GM20000 (cell line): ENCODE measurements at places on chromosomes 2 and 18.

DNA sequence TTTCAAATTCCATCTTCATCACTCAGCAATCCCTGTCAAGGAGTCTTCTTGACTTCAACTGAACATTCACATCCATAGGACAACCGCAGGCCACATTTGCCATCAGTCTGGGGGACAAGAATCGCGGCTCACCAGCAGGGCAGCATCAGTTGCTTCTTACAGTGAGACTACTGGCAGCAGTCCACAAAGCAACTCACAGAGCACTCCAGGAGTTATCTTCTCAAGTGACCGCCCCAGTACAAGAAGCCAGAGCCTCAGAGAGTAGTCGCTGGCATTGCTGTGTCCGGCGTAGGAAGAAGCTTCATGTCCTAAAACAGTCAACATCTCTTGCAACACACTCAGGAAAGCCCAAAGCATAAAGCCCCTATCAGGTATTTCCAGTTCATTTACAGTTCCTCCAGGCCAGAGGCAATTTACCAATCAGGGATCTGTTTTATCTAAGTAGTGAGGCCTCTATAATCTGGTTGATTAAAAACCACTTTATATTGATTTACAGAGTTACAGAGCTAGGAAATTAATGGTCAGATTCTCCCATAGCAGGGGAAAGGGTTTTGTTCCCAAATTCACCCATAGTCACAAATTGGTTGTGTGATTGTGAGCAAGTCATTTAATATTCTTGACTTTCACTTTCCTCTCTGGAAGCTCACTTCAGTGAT lies 177.3 kb downstream of the NBAS start:
- DNase-seq, result no peak

DNA sequence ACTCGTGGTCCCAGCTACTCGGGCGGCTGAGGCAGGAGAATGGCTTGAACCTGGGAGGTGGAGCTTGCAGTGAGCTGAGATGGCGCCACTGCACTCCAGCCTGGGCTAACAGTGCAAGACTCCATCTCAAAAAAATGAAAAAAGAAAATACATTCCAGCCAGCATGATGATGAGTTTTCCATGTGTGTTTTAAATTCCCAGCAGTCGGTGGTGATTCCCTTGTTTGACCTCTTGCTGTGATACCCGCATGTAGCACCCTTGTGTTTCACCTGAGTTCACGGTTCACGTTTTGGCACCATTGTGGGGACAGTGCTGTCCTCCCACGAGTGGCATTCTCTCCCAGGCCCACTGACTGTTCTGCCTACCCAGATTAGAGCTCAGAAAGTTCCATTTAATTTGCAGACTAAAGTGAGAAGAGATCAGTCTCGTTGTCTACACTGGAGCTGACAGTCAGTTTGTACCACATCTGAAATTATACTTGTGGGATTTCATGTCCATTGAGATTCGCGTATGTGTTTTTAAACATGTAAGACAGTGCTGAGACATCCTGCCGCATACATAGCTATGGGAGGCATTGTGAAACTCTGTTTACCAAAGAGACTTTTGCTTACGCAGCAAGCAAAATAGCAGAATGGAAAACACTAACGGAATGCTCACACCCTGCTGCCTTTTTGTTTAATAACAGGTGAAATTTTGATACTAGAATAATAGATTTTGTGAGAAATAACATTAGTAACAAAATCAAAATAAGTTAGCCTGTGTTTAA lies 157.1 kb downstream of the GBX2 start:
- no peak for DNase-seq

GRCh38 chr2:40248294-40248693 lies 203.6 kb downstream of the SLC8A1 start:
- DNase-seq, result no peak

DNA sequence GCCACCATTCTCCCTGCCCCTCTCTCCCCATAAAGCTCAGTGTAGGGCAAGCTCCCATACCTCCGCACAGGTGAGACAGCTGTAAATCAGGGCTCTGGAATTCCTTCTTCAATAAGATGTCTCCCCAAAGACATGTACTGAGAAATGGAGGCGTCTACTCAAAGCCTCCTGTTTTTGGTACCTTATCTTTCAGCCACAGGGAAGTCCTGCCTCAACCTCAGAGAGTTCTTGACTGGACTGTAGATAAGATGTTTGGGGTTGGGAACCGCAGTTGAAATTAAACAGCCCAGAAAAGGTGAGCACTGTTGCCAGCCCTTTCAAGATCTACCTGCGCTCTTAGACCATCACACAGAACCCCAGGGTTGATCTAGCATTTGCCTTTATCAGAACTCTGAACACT lies 1.4 kb upstream of the GALNT14 start:
- no peak for DNase-seq

DNA sequence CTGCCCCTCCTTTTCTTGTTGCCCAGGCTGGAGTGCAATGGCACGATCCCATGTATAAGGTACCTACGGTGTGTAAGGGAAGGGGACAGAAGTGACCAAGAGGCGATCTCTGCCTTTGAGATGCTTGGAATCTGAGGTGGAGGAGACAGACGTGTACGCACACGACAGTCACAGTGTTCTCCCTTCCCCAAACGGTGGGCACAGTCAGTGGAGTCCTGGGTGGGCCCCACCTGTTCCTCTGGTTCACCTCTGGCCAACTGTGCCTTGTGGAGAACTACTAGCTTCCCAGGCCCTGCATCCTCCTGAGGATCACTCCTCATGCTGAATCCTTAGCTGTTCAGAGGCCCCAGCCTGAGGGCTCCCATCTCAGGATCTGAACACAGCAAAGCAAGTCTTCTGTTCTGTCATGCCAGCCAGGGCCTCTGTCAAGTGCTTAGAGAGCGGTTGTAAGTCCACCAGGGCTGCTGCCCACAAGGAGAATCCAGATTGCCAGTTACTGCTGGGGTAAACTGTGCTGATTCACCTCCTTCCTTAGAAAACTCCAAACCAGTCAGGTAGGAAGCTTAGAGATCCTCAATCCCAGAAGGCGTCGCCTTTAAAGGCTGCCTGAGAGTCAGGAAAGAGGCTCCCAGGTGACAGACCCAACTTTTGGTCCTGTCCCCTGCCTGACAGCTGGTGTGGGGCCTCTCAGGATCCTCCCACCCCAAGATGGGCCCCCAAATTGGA lies 1.6 kb downstream of the SLC35F6 start:
- no peak for DNase-seq

- no peak for DNase-seq
Measured at GRCh38 chr2:16161768-16162490, 221.6 kb downstream of the MYCN start.

- DNase-seq, result no peak
Measured at GRCh38 chr18:9153256-9153655, 16.7 kb downstream of the ANKRD12 start.

- no peak for DNase-seq
Measured at GRCh38 chr2:199607914-199608313, 150.2 kb upstream of the SATB2 start.

GRCh38 chr2:239399433-239399920 lies 1.3 kb downstream of the HDAC4 start:
- no peak for DNase-seq

- no peak for DNase-seq
Measured at GRCh38 chr2:168568476-168569267, 112.6 kb downstream of the CERS6 start.

DNA sequence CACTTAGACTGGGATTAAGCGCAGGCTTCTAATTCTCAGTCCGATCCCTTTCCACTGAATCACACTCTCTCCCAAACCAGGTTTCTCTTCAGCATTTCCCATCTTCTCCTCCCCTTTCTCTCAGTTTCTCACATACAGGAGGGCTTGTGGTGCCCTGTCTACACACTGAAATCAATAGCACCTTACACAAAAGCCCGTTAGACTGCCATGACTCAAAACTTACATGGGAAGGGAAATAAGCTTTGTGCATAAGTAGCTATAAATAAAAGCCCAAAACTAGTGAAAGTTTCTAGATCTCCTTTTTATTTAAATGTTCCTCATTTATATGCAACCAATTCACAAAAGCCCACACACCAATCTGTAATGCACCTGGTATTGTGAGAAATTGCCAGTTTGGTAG lies 318.4 kb downstream of the TXNL1 start:
- no peak for DNase-seq
